Activated CD8-positive, alpha-beta memory T cell treated with anti-CD3 and anti-CD28 coated beads, Interleukin-2, amount 50 U/mL, for 48 hours (primary cell): ENCODE measurements at places on chromosomes 7 and 10.

DNA sequence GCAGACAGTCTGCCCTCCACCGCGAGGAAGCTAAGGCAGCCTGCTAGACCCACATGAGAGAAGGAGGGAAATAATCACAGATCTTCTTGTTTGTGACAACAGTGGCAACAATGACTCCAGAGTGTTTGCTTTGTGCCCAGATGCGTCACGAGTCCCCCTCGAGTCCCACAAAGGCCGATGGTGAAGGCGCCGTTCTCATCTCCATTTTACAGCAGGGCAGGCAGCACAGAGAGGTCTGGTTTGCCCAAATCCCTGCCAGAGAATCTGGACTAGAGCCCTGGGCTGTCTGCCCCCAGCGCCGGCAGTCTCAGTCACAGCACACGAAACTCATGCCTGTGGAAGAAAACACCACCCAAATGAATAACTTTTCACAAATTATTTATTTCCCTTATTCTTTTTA lies 38.1 kb downstream of the KIAA1549 start:
- no peak for DNase-seq

DNA sequence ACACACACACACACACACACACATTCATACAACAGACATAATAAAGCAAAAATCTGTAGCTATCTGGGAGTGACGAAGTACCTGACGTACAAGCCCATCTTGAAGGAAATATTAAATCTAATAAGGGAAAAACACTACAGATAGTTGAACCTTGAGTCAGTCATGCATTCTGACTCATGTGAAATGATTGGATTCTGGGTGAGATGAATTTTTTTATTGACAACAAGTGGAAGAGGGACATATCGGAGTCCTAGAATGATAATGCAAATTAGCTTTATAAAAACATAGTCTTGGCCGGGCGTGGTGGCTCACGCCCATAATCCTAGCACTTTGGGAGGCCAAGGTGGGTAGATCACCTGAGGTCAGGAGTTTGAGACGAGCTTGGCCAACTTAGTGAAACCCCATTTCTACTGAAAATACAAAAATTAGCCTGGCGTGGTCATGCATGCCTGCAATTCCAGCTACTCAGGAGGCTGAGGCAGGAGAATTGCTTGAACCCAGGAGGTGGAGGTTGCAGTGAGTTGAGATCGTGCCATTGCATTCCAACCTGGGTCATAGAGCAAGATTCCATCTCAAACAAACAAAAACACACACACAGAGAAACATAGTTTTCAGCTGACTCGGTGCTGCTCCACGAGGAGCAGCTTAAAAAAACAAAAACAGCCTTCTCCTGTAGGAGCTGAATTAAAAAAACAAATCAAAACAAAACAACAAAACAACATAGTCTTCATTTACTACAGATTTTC lies 154.4 kb upstream of the MKLN1 start:
- no peak for DNase-seq

GRCh38 chr7:96921231-96921630 lies 84.1 kb upstream of the DLX6 start:
- DNase-seq: no peak

- no peak for DNase-seq
These were observed 36.7 kb downstream of the LUC7L2 start for GRCh38 chr7:139396323-139396951.

- no peak for DNase-seq
These were observed 165.5 kb downstream of the LRRN3 start for GRCh38 chr7:111256391-111256790.

DNA sequence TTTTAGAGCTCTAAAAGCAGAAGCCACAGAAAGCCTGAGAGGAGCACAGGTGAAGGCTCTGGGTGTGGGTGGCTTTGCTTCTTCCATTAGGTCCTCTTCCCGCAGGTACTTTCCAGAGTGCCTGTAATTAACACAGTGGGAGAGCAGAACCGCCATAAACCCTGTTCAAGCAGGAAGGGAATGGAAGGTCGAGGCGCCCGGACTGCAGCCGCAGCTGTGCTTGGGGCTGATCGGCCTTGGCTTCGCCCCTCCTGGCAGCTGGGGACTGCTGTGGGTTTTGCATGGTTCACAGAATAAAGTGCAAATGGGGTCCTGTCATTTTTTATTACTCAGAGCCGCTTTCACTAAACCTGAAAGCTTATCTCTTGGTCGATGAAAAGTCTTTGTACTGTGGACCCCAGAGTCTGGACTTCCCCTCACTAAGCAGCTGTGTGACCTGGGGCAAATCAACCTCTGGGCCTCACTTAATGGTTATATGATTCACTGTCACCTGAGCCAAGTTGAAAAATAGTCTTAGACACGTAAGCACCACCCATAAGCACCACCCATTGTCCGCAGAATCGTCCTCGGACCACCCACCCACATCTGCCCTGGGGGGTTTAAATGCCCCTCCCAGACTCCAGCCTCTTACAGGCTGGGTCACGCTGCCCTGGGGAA lies 100.9 kb downstream of the XRCC2 start:
- no peak for DNase-seq

- DNase-seq: no peak
These were observed 278.7 kb upstream of the PHYHIPL start for GRCh38 chr10:58897708-58898107.

GRCh38 chr10:32225976-32226375 lies 121.0 kb downstream of the EPC1 start:
- DNase-seq: no peak

- no peak for DNase-seq
These were observed 61.8 kb downstream of the RNF32 start for GRCh38 chr7:156702399-156702798.

DNA sequence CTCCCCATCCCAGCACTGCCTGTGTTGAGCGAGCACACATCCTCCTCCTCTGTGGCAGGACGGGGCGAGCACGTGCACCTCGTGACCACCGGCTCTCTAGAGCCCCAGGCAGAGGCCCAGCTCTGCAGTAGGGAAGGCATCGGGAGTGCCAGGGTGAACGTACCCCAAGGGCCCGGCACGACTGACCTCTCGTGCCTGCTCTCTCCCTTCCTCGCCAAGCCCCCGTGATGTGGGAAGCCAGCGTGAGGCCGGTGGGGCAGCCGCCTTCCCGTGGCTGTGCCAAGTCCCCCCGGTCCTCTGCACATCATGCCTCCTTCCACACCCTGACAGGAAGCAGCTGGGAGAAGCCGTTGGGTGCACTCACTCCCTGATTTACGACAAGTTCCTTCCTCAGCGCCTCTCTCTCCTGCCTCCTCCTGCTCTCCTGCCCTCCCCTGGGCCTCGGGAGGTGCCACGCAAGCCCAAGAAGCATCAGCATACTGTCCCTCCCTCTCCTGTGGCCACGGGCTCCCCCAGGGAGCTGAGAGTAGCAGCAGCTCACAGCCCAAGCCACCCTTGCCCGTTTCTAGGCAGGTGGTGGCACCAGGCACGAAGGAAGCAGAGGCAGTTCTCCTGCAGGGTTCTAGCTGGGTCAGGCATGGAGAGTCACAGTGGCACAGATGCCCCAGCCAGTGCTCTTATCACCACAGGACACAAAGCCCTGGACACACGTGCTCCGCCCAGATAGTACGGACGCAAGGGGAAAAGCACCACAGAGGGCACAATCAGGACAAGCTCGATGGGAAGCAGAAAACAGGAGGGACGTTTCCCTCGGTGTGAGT lies 47.0 kb downstream of the AMZ1 start:
- no peak for DNase-seq

- DNase-seq: no peak
These were observed 142.8 kb upstream of the SEMA3E start for GRCh38 chr7:83791737-83792136.

GRCh38 chr10:23886355-23886754 lies 322.6 kb upstream of the KIAA1217 start:
- no peak for DNase-seq

- DNase-seq: no peak
These were observed 3.8 kb downstream of the WDR91 start for GRCh38 chr7:135207406-135208101.

DNA sequence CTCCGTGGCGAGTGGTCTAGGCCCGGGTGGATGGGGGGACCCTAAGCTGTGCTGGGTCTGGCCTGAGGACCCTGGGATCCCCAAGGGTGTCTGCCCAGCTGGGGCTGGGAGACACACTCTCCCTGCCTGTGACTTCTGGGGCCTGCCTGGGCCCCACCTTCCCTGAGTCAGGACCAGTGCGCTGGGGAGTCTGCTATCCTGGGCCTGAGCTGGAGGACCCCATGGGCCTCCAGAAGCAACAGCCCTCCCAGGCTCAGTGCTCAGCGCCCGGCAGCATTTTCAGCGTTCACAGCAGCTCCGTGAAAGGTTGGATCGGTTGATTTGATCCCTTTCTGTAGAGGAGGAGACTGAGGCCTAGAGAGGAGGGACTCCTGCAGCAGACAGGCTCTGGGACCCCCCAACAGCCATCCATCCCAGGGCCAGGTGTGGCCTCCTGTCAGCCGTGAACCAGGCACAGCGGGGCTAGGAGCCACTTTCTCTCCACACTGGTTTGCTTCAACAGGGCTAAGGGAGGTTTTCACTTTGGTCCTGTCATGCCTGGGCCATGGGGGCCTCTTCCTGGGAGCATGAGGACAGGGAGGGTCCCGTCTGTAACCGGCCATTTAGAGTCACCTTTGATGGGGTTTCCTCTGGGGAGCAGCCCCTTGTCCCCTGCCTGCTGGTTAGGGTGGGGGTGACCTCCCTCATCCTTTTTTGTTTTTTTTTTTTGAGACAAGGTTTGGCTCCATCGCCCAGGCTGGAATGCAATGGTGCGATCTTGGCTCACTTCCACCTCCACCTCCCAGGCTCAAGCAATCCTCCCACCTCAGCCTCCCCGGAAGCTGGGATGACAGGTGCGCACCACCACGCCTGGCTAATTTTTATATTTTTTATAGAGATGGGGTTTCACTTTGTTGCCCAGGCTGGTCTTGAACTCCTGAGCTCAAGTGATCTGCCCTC lies 12.4 kb downstream of the FOXL3 start:
- no peak for DNase-seq

- no peak for DNase-seq
These were observed 32.1 kb upstream of the PDSS1 start for GRCh38 chr10:26665080-26666048.

DNA sequence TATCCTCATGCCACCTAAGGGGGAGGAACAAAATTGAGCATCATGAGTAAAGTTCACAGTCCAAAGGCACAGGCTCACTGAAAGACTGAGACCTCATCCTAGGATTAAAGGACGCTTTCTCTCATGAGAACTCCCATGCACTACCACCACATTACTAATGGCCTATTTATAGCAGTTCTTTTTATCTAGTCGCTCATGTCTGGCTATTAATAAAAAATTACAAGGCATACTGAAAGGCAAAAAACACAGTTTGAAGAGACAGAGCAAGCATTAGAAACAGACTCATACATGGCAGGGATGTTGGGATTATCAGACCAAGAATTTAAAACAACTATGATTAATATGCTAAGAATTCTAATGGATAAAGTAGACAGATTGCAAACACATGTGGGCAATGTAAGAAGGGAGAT lies 46.0 kb upstream of the CDK13 start:
- no peak for DNase-seq

GRCh38 chr7:110358028-110358427 lies 732.9 kb upstream of the LRRN3 start:
- no peak for DNase-seq

DNA sequence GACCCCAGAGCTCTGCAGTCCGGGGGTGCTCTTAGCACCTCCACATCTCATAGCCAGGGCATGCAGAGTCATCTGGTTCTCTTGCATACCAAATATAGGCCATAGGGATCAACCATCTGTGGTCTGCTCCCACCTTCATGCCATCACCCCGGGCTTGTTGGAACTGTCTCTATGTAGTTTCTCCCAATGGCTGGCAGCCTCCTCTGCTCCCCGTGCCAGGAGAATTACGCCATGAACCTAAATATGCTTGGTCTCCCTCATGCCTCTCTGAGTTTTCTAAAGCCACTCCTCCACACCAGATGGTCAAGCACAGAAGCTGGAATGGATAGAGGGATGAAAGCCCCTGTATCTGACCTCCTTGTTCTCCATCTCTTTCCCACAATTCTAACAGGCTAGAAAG lies 302.6 kb upstream of the MYO3A start:
- DNase-seq: no peak

GRCh38 chr10:103490986-103491314 lies 2.6 kb upstream of the NEURL1 start:
- no peak for DNase-seq

DNA sequence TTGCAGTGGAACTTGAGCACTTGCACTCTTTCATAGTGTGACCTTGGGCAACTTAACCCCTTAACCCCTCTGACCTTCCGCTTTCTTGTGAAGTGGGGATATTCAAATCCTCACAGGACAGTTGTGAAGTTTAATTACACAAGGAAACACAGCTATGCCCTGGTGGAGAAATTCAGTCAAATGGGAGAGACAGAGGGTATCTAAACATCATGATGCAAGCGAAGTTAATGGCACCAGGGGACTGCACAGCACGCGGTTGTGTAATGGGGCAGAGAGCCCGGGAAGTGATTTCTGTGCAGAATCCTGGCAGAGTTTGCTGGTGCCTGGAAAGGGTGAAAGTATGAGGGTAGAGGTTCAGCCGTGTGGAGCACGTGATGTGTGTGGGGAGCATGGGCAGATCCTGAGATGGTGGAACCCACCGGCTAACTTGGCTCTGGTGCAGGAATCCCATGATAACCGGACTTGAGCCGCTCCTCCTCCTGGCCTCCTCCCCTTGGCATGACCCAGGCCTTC lies 51.7 kb downstream of the SNX10 start:
- no peak for DNase-seq

GRCh38 chr7:70710011-70710480 lies 421.9 kb upstream of the GALNT17 start:
- DNase-seq: no peak

DNA sequence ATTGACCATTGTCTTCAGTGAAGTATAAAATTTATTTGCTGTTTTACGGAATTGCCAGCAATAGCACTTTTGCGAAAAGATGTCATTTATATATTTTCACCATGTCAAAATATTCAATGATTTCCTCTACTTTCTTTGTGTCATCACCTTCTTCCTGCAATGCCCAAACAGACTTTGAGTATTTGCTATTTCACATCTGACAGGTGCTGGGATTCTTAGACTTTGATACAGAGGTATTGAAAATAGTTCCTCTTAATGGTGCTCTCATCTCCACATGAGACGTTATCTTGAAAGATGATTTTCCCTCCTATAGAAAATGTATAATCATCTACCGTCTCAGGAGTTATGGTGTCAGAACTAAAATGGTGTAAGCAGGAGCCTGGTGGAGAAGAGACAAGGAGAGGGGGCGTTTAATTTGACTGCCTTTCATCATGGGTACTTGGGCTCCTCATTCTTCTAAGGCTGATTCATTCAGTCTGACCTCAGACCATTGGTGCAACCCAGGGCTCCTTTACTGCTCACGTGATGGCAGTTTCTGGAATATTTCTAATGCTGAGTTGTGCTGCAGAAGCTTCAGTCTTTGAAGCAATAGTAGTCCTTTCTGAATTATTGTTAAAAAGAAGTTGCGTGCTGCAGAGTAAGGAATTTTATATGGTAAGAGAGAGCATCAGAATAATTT lies 404.6 kb downstream of the PHTF2 start:
- DNase-seq: no peak

DNA sequence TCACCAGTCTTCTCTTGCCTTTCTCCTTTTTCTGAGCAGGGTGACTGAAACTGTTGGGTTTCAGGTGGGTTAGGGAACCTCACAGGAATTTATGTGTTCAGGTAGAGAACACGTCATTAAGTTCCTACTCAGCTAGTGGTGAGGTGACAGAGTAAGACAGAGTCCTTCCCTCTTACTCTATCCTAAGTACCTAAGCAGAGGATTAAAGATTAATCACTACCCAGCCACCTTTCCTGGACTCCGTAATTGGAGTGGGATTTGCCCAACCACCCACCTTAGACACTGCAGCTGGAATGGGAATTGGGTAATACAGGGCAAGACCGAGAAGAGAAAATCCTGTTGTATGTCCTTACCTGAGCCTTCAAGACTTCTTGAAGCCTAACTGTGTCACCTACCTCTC lies 158.1 kb downstream of the LRRC4 start:
- no peak for DNase-seq
